ENCODE measurements at places on chromosomes 12 and 14. TPM values are rescaled to one million over a fixed set of nuclear protein-coding genes. Genes with fewer than 3 reads are reported as not detected.
A peak's percentile ranks its signal among the peaks of the same experiment; 100 is the strongest.

- no peaks in the 10 kb centered on the region for H3K36me3 ChIP-seq
- no peak for DNase-seq
Observed at GRCh38 chr12:125203145-125203765, 138.0 kb downstream of the AACS start.

GRCh38 chr14:24032727-24033418 lies 18.9 kb upstream of the CARMIL3 start:
- H3K27me3 ChIP-seq: no peaks in the 10 kb centered on the region
- H3K4me1 ChIP-seq: no peaks in the 10 kb centered on the region
- H3K27ac ChIP-seq: no peak overlapping the region
- peak; percentile 66 for DNase-seq

GRCh38 chr12:65656891-65657351 lies 167.4 kb upstream of the HMGA2 start:
- H3K4me3 ChIP-seq: no peak overlapping the region
- no peaks in the 10 kb centered on the region for H3K27me3 ChIP-seq
- peak; percentile 99 for DNase-seq
- no peaks in the 10 kb centered on the region for H3K36me3 ChIP-seq
- peaks cover 31% of the 10 kb centered on the region for H3K4me1 ChIP-seq

- H3K27me3 ChIP-seq: no peaks in the 10 kb centered on the region
- no peaks in the 10 kb centered on the region for H3K4me1 ChIP-seq
- no peak overlapping the region for H3K4me3 ChIP-seq
- DNase-seq: no peak
- no peaks in the 10 kb centered on the region for H3K36me3 ChIP-seq
Observed at GRCh38 chr12:80001562-80001961, 66.7 kb upstream of the PPP1R12A start.

PRB2 gene
- not detected for total RNA-seq

GRCh38 chr12:98572010-98572409 lies 21.5 kb upstream of the SLC25A3 start:
- H3K27me3 ChIP-seq: no peaks in the 10 kb centered on the region
- no peak for DNase-seq
- H3K27ac ChIP-seq: no peak overlapping the region
- no peaks in the 10 kb centered on the region for H3K4me1 ChIP-seq

DNA sequence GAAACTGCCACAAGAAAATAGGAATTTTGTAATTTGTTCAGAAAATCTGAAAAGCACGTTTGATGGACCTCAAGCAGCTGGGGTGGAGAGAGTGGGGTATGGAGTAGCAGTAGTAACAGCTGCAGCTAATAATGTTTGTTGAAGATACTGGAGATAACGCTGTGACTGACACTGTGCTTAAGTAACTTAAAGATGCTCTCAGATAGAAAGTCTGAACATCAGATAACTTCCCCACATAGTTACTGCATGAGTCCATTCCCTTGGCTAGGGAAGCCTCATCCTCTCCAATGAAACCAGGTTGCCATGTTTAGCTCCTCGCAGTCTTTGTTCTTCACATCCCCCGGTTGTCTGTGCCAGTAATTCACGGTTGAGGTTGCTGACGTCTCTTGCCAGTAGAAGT lies 24.9 kb downstream of the RMST start:
- no peak overlapping the region for H3K27ac ChIP-seq
- H3K4me1 ChIP-seq: no peaks in the 10 kb centered on the region
- no peaks in the 10 kb centered on the region for H3K27me3 ChIP-seq
- no peak for DNase-seq

DNA sequence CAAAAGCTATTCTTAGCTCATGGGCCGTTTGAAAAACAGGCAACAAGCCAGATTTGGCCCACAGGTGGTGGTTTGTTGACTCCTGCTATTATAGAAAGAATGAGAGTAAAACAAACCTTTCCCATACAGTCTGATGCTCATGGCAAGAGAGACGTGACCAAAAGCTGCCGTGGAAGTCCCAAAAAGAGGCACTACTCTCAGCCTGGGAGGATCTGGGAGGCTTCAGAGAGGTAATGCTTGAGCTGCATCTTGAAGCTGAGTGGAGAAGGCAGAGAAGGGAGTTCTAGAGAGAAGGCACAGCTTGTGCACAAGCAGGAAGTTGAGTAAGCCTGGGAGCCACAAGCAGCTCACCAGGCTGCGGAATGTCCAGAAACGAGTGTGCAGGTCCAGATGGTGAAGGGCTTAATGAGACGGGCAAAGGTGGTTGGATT lies 9.6 kb downstream of the PLXNC1 start:
- no peak overlapping the region for H3K27ac ChIP-seq
- DNase-seq: no peak
- no peak overlapping the region for H3K4me3 ChIP-seq
- H3K36me3 ChIP-seq: no peaks in the 10 kb centered on the region

DNA sequence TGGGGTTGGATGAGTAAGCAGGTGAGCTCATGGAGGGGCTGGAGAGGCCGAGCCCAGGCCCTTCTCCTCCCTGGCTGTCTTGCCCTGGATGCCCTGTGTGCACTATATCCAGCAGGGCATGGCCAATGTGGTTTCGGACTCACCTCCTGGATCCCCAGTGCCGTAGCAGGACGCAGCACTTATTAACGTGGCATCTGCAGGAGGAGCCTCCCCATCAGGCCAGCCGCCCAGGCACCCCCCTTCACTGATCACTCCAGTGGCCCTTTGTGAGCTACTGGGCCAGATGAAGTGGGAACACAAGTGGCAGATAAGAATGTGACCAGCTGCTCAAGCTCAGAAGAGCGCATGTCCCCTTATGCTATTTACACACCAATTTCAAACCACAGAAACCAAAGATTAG lies 43.1 kb upstream of the DICER1 start:
- DNase-seq: no peak
- H3K27ac ChIP-seq: no peak overlapping the region
- H3K4me3 ChIP-seq: no peak overlapping the region
- no peaks in the 10 kb centered on the region for H3K4me1 ChIP-seq

KLHDC2 gene
- total RNA-seq: 32.1 TPM

DNA sequence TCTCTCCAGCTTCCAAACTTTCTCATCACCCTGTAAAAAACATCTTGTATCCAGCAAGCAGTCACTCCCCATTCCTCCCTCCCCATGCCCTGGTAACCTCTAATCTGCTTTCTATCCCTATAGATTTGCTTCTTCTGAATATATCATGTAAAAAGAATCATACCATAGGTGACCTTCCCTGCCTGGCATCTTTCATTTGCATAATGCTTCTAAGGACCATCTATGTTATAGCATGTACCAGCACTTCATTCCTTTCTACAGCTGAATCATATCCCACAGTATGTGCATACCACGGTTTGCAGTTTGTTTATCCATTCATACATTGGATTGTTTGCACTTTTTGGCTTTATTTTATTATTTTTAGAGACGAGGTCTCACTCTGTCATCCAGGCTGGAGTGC lies 22.9 kb upstream of the VPS37B start:
- H3K27me3 ChIP-seq: no peaks in the 10 kb centered on the region
- H3K27ac ChIP-seq: no peak overlapping the region
- no peaks in the 10 kb centered on the region for H3K36me3 ChIP-seq
- H3K4me3 ChIP-seq: no peak overlapping the region
- DNase-seq: no peak
- peaks cover 8% of the 10 kb centered on the region for H3K4me1 ChIP-seq

CLEC12A gene
- total RNA-seq: not detected

SLCO1A2 gene
- 0.05 TPM for total RNA-seq

- peaks cover 2% of the 10 kb centered on the region for H3K4me1 ChIP-seq
- no peaks in the 10 kb centered on the region for H3K36me3 ChIP-seq
- H3K27me3 ChIP-seq: no peaks in the 10 kb centered on the region
Observed at GRCh38 chr12:20624718-20625117, 70.4 kb upstream of the SLCO1C1 start.

DNA sequence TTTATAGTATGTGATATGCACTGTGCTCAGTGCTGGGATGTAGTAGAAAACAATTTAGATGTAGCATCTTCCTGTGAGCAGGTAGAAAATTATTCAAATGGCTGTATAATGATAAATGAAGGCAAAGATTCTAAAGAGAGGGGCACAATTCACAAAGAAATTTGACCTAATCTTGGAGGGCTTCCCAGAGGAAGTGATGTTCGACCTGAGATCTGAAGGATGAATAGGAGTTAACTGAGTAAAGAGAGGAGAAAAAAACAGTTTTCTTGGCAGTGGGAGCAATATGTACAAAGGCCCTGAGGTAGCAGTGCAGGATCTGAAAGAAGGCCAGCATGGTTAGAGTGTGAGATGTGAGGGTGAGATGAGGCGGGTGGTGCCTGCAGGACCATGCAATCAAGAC lies 15.2 kb downstream of the RPH3A start:
- DNase-seq: no peak
- H3K4me3 ChIP-seq: no peak overlapping the region

ENDOU gene
- total RNA-seq: not detected

DNA sequence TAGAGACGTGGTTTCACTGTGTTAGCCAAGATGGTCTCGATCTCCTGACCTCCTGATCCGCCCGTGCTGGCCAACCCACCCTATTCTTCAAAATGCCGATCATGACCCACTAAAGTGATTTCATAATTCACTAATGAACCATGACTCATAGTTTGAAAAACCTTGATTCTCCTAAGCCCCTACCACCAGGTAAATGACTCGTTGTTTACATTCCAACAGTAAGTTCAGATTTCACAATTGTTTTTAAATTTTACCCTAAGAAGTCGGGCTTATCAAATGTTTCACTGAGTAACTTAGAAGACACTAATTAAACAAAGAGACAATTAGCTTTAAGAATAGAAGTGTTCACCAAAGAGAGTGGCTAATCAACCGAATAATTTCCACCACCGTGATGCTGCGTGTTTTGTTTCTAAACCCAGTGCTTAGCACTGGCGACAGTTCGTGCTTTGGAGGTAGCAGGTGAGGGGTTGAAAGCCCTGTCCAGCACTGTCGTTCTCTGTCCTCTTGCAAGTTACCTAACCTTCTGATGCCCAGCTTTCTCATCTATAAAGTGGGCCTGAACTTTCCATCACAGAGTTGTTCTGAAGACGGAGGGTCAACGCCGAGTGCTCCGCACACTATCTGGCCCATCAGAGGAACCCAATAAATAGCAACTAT lies 136.5 kb downstream of the NTF3 start:
- peaks cover 17% of the 10 kb centered on the region for H3K4me1 ChIP-seq
- H3K27me3 ChIP-seq: no peaks in the 10 kb centered on the region
- no peak for DNase-seq
- H3K4me3 ChIP-seq: no peak overlapping the region

SLC6A15 gene
- total RNA-seq: 14.0 TPM

- no peak overlapping the region for H3K4me3 ChIP-seq
- H3K36me3 ChIP-seq: no peaks in the 10 kb centered on the region
Observed at GRCh38 chr14:43166163-43166562, 1340.9 kb downstream of the FSCB start.

DNA sequence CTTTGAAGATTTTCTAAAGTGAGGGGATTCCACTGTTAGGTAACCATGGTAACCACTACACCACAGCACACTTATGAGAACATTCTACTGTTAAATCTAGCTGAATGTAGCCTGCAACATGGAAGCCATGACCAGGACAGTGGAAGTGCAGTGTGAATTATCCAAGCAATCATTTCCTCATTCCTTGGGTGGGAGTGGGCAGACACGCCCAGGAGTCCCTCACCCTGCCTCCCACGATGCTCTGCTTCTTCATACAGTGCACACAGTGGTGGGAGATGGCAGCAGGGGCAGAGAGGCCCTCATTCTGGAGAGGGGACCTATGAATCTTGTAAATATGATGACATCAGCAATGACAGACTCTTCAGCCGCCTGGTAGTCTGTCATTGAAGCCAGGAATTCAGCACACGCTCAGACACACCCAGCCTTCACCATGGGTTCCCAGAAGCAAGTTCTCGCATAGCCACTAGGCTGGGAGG lies 70.1 kb upstream of the HOXC13 start:
- no peak overlapping the region for H3K27ac ChIP-seq
- no peaks in the 10 kb centered on the region for H3K36me3 ChIP-seq
- DNase-seq: no peak
- no peaks in the 10 kb centered on the region for H3K4me1 ChIP-seq
- no peak overlapping the region for H3K4me3 ChIP-seq

DNA sequence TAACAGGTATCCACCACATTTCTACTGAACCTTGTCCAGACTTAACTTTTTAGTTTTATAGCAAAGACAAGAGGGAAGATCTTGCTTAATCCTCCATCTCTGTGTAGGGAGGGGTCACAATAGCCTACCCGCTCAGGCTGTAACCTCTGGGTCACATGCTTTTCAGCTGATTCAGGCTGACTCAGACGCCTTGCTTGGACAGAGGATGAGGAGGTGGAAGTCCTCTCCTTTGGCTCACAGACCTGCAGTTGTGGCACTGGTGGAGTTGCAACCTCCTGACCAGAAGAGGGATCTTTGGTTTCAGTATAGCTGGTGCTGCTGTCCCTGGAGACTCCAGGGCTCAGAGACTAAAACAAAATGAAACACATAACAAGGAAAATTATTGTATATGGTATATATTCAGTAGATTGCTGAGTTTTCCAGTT lies 16.2 kb downstream of the ACIN1 start:
- H3K4me3 ChIP-seq: no peak overlapping the region
- peak; percentile 91 for DNase-seq

GRCh38 chr12:53768976-53769375 lies 17.2 kb upstream of the CISTR start:
- H3K27me3 ChIP-seq: peaks cover 15% of the 10 kb centered on the region
- H3K4me1 ChIP-seq: peaks cover 10% of the 10 kb centered on the region
- H3K36me3 ChIP-seq: no peaks in the 10 kb centered on the region
- no peak overlapping the region for H3K4me3 ChIP-seq
- no peak overlapping the region for H3K27ac ChIP-seq

TPI1 gene
- total RNA-seq: 722 TPM

CCDC196 gene
- not detected for total RNA-seq

Data from astrocyte (in vitro differentiated cells and primary cell).